ENCODE measurements at places on chromosomes 7 and 10.

DNA sequence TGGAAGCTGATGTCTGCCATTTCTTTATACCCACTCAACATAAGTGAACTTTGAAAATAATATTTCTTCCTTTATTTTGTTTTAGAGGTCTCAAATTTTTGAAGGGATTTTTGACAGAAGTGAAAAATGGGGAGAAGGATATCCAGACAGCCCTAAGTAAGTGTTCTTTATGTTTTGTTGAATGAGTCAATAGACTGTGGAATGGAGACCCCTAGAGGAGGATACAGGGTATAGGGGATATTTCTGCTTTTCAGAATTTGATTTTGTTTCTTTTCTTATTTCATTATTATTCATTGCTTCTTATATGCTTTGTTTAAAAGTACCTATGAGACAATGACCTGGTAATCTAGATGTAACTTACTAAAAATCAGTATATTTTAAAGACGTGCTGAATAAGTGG, 34.4 kb downstream of the PLEKHA8 start:
- DNase-seq: no peak

- no peak for DNase-seq
Measured at GRCh38 chr10:79162861-79163665, 94.3 kb downstream of the ZMIZ1 start.

GRCh38 chr10:29249018-29249417, 39.9 kb upstream of the LYZL1 start:
- DNase-seq: no peak

DNA sequence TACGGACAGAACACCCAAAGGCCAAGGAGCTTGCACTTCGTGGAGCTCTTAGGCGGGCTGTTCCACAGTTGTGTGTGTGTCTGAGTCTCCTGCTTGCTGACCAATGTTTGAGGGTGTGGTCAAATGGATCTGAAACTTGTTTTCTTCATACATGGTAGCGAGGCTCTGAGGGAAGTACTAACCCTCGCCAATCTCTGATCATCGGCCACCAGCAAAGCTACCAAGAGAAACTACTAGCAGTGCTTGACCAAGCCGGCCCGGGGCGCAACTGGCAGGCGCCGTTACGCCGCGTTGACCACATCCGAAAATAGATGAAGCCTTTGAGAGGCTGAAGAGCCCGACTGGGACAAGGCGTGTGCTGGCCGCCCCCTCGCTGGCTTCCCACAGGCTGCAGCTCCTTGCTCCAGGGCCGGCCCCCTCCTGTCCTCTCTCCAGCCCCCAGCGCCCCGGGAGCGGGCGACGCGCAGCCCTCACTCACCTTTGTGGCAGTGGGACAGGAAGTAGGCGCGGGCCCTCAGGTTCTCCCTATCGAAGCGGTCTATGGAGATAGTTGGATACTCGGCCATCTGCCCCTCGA, 384 bp downstream of the DCLRE1C start:
- DNase-seq: no peak

DNA sequence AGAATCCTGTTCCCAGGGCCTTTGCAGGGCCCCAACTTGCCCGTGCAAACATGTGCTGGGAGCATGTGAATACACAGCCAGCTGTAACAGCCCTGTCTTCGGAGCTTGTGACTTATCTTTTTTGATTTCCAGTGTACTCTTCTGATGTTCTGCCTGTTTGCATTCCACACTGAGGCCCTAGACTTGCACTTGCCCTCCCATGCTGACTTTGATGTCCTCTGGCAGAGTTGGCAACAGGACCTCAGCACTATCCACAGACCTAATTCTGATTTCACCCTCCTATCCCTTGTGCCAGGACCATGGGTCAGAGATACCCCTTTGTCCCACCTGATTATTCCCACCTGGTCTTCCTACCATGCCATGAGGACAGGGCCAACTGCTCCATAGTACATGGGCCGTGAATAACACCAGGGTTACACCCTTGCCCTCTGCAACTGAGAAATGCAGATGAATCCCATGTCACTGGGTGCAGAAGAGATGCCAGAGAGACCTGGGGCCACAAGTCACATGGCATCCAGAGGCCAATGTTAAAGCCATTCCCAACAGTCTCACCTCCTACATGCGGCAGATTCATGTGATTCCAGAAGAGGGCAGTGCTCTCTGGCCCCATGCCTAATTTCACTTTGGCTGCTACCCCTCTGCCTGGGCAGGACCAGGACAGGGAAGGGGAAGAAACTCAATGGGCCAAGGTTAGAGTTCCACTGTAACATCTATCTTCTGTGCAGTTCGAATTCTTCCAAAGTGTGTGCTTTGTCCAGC, 43.0 kb downstream of the SCRN1 start:
- no peak for DNase-seq
